ENCODE measurements at places on chromosomes 1 and 21.
A peak's percentile ranks its signal among the peaks of the same experiment; 100 is the strongest.

- DNase-seq, result no peak
These were observed 197.4 kb downstream of the ADGRL2 start for GRCh38 chr1:81998165-81998564.

- peak; percentile 31 for DNase-seq
These were observed 193.5 kb upstream of the FMN2 start for GRCh38 chr1:239898062-239898730.

DNA sequence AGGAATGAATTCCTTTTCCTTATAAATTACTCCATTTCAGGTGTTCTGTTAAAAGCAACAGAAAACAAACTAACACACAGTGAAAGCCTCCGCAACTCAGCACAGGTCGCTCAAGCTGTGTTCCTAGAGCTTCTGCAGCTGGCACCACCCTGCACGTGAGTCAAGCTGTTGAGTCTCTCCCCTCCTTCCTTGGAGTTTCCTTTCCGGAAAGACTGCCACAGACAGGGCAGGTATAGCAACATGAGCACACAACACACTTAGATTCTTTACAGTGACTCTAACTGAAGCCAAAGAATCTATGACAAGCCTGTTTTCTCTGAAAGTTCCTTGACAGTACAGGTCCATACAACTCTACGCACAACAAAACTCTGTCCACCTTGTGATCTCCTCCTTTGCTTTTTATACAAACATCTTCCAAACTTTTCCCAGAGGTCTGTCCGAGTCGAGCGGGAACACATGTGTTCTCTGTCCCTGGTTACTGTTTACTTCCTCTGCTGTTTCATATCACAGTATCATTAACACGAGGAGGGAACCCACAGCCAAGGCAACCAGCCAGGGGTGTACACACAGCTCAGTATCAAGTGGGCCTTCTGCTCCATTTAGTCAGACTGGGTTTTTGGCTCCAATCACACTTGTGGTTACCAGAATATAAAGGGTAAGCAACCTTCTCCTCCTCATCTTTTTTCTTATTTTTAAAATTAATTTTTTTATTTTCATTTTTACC, 38.7 kb upstream of the DESI2 start:
- no peak for DNase-seq

- DNase-seq, result no peak
These were observed 8.3 kb downstream of the TRNP1 start for GRCh38 chr1:27001570-27002360.

DNA sequence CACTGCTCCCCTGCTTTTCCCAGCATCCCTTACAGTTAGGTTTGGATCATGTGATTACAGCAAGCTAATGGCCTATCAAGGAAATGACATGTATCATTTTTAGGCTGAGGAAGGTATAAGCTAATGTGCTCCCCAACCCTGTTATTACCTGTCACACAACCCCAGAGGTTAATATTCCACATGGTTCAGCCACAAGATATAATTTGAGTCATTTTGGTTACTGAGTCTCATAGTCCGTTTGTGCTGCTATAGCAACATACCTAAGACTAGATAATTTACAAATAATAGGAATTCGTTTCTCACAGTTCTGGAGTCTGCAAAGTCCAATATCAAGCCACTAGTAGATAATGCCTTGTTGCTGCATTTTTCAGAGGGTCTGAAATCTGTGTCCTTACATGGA, 29.1 kb upstream of the SLC16A1 start:
- DNase-seq, result no peak

DNA sequence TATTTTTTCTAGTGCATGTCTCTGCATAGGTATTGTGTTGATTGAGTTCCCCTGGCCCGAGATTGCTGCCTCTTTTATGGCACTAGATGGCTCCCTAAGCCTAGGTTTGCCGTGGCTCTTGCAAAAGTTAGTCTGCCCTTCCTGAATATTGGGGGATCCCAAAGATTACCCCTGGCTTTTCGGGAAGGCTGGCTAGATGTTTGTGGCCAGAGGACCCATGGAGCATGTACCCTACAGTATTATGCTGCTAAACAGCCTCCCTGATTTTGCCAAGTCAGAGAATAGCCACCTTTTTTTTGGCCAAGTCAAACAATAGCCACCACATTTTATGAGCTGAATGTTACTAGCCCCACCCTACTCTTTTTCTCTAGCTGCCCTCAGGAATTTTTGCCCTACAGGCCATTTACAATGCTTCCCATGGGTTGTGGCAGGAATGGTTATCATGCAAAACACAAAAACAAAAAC, 343.2 kb downstream of the OLFM3 start:
- no peak for DNase-seq

DNA sequence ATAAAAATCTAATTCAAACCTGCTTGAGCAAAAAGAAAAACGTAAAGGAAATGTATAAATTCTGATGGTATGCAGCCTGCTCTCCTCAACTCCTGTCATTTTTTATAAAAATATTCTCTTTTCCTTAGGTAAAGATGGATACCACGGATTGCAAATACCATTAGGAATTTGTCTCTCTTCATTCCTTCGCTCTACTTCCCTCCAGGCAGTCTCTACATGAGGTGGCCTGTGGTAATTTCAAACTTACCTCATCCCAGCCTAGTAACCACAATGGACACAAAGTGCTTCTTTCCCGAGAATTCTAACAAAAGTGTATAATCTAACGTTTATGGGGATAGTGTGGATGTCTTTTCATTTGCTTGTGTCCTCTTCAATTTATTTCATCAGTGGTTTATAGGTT, 239.5 kb upstream of the LRRC7 start:
- no peak for DNase-seq

GRCh38 chr1:210233495-210234328, 1.1 kb downstream of the SERTAD4 start:
- no peak for DNase-seq

- no peak for DNase-seq
These were observed 4.2 kb downstream of the TFAP2E start for GRCh38 chr1:35577071-35577998.

- DNase-seq, result no peak
These were observed 220.7 kb downstream of the OMA1 start for GRCh38 chr1:58325866-58326265.

DNA sequence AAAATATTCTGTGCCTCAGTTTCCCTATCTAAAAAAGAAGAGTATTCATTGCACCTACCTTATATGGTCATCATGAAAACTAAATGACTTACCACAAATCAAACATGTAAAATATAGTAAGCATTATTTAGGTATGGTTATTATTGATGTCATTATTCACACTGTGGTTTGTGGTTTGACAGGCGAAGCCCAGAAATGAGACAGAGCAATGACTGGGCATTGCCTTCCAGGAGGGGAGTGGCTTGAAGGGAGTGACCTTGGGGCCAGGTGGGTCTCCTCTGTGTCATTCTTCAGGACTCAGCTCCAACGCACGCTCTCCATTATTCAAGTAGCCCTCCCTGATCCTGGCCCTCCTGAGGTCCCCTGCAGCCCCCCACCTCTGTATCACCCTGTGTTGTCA, 133.7 kb downstream of the DMRTA2 start:
- DNase-seq, result no peak
